ENCODE measurements at places on chromosomes 1 and 21.
A peak's percentile ranks its signal among the peaks of the same experiment; 100 is the strongest.

DNA sequence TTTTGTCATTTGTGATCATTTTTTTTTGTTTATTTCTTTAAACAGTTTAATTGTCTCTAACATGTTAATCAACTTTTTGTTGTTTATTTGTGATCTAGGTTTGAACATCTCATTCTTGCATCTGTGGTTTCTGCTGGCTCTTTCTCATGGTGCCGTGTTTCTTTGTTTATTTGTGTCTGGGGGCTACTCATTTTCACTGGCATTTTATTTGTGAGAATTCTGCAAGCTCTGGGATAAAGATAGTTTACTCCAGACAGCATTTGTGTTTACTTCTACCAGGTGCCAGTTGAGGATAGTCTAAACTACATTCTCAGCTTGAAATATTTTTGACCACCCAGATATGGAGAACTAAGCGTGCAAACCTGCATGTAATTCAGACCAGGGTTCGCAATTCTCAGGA is 508.6 kb downstream of the KIF26B start:
- DNase-seq = no peak

DNA sequence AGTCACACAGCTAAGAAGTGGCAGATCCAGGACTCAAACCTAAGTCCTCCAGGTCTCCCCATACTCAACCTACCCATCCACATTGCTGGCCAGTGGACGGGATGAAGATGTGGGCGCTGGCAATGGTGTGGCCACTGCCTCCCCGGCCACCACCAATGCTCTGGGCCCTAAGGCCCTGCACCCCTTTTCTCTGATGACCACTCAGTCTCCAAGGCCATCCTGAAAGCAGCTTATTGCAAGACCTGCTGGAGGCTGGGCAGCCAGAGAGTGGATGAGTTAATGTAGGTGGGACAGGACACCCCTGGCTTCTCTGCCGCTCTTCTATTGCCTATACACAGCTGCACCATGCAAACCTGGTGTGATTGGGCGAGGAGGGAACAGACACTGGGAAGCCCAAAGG is 178.7 kb downstream of the HIVEP3 start:
- DNase-seq = no peak

DNA sequence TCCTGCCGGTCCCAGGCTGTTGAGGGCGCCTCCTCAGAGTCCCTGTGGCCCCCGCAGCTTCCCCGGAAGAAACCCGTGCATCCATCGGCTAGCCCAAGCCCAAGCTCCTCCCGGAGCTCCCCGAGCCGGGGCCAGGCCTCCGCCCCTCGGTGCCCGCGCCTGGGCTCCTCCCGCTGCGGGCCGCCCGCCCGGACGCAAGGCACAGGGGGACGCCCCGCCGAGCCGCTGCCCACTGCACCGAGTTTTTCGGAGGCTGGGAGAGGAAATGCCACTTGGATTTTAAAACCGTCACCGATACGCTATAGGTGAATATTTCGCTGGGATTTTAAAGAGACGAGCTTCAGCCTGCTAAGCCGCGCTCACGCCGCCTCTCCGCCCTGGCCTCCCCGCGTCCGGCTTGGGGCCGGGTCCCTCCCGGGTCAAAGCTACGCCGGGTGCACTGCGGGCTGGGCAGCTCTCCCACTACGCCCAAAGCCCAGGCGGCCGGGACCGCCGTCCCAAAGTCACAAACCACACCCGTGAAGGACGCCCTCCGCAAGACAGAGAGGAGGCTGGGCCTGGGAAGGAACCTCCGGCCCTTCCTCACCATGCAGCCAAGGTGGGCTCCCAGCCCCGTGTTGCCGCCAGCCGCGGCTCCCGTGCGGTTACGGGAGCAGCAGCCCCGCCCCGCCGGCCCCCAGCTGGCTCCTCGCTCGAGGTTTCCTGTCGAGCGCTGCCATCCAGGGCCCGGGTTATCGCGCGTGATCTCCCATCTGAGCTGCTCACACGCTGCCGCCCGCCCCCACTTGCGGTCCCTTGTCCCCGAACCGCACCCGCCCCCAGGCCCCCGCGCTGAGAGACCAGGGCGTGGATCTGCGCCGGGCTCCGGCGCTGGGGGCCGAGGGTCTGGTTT is 63.2 kb downstream of the CD247 start:
- DNase-seq = peak; percentile 76

DNA sequence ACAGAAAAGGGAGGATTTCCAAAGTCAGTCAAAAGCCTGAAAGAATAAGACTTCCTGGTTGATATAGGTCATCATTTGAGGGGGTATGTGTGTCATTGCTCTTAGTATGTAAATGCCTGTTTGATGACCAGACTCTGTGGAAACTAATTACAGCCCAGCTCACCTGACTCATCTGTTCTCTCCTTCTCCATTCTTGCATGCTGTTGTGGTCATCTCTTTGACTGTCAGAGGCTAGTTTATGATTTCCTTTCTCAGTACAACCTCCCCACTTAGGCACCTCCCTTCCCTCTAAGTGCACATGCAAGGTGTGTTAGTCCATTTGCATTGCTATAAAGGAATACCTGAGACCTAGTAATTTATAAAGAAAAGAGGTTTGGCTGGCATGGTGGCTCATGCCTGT is 2.4 kb upstream of the C1orf116 start:
- DNase-seq = no peak

GRCh38 chr1:227942021-227942715 is 5.6 kb downstream of the WNT9A start:
- no peak for DNase-seq

- DNase-seq = no peak
These were observed 15.8 kb downstream of the AGT start for GRCh38 chr1:230698130-230698529.

- DNase-seq = no peak
These were observed 36.1 kb downstream of the KANK4 start for GRCh38 chr1:62282909-62283755.

- DNase-seq = no peak
These were observed 28.5 kb upstream of the SLC6A9 start for GRCh38 chr1:44059664-44060355.

GRCh38 chr1:61457526-61458040 is 267.4 kb downstream of the TM2D1 start:
- DNase-seq = no peak

DNA sequence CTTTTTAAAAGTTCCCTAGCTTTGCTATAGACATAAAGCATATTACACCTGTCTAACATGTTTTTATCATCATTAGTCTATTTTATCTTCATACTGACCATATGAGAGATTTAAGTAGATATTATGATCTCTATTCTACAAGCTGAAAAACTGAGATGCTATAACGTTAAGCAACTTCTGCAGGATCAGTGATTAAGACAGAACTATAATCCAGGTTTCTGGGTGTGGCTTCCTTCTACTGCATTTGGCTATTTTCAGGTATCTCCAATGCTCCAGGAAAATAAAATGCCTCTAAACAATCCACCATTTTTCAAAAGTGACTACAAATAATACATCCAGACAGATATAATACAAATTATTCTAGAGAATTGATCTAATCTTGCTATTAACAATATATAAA is 53.4 kb downstream of the RGS2 start:
- DNase-seq = no peak

- DNase-seq = no peak
These were observed 63.2 kb downstream of the IER5 start for GRCh38 chr1:181151378-181152326.

- no peak for DNase-seq
These were observed 150.6 kb downstream of the RWDD3 start for GRCh38 chr1:95384567-95384966.

DNA sequence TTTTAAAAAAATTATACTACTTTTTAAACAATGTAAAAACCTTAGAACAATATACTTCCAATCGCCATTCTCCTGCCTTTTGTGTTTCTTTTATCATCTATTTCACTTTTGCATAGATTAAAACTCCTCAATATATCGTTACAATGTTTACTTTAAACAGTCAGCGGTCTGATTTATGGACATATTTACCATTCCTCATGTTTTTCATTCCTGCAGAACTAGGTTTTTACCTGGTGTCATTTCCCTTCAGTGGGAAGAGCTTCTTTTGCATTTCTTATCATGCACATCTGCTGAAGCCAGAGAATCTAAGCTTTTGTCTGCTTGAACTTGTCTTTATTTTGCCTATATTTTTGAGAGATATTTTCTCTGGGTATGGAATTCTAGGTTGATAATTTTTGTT is 277.4 kb upstream of the PLXNA2 start:
- no peak for DNase-seq

GRCh38 chr1:1216770-1217620 is 3.0 kb upstream of the TNFRSF4 start:
- DNase-seq = peak; percentile 66

DNA sequence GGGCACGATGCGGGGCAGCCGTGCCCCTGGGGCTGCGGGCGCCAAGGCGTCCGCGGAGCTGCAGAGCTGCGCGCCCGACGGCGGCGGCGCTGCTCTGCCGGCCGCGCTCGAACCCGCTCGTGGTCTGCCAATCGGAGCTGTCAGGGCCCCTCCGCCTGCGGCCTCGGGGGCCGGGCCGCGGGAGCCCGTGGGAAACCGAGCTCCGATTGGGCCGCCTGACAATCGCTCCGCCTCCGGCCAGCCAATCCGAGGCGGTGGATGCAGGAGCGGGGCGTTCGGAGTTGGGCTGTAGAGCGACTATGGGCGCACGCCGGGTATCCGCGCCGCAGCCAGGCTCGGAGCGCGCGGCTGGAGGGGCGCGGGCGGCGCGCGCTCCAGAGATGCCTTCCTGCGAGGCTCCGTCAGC is 100.5 kb upstream of the SOD1 start:
- DNase-seq = peak; percentile 89

DNA sequence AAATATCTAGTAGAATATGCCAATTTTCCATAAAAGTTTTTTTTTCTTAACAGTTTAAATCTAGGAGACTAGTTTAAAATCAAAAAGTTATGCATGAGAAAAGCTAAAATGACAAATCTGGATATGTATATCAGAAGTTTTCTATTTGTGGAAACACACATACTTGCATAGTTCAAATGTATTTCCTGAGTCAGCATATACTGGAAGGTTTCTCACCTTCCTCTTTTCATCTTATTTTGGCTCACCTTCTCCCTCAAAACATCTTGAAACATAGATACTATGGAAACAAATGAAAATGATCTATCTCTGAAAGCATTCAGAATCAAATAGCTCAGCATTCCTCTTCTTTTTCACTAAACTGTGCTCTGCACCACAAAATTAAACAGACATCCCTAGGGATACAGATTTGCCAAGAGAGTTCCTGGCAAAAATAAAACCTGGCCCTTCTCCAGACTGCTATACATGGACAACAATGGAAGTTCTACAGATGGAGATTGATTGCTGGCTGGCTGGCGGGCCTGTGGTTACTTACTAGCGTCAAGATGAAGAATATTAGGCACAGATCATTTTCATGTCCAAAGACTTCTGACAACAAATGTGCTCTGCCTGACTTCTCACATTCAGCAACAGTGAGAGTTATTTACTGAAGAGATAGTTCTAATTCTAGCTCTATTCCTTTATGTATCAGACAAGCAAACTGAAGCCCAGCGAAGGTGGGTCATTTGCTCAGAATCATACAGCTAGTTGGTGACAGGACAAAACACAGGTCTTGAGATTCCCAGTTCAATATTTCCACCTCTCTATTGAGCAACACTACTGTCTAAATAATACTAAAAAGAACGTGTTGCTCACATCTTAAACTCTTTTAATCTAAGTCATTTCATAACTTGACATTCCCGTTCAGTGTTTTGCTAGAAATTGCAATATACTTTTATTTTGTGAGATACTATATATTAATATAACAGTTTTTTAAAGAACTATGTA is 26.6 kb downstream of the DIPK1A start:
- DNase-seq = no peak

- DNase-seq = no peak
These were observed 219.4 kb downstream of the TTLL7 start for GRCh38 chr1:83779565-83779964.

DNA sequence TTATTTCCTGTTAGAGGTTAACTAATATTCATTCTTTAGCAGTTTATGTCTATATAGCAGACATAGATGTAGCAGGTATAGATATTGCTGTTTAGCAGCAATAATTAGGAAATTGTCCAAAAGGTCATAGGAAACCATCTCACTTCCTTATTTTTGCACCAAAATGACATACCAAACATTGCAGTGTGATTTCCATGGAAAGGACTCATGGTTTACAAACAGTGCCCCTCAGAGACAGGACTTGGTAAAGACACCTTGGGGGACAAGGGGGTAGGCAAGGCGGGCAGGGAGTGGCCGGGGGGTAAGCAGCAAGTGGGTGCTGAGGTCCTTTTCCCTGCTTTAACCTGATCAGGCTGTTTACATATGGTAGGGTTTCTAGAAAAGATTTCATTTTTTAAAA is 30.5 kb downstream of the BATF3 start:
- no peak for DNase-seq

DNA sequence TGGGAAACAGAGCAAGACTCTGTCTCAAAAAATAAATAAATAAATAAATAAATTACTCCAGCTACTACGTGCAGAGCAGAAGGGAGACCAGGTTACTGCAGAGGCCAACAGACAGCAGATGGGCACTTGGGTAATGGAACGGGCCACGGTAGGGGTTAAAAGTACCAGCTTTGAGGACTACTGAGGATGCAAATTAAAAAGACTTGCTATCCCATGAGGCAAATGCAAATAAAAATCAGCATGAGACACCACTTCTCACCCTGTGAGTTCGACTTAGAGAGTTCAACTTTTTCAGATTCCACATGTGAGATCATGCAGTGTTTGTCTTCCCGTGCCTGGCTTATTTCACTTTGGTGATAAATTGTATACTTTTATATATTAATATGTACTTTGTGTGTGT is 6.6 kb downstream of the SLC2A5 start:
- DNase-seq = no peak

DNA sequence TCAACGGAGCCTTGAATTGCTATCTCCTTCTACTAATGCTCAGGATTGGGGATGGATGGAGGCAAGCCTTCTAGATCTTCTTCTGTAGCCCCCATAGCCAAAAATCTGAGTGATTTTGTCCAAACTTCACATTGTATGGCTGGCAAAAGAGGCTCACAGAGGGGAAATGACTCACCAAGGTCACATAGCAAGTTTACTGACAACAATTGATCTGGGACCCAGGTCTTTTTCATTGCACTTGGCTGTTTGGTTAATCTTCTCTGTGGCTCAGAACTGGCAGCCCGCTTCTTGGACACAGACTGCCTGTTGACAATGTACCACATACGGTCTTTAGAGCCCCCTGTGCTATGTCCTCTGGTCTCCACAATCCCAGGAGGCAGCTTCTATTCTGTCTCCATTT is 3.0 kb upstream of the LACTBL1 start:
- DNase-seq = no peak

GRCh38 chr1:50970931-50971582 is 1.0 kb downstream of the CDKN2C start:
- DNase-seq = no peak

GRCh38 chr1:51631747-51632146 is 14.9 kb downstream of the OSBPL9 start:
- no peak for DNase-seq

DNA sequence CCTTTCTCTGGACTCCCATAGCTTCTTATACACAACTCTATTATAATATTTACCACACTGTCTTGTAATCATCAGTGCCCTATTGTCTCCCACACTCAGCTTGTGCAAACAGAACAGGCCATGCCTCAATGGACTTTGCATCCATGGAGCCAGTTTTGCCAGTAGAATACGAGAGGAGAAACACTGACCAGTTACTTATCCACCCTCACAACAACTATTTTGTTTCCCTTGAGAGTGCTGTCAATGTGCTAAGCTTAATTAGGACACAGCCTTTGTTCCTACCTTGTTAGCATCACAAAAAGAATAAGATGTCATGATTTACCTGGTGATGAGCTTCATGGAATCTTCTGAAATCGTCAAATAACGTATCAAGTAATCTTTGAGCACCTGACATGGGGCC is 18.1 kb upstream of the LRRC52 start:
- DNase-seq = no peak

Data from activated CD4-positive, alpha-beta T cell treated with anti-CD3 and anti-CD28 coated beads, Interleukin-2, amount 50 U/mL, for 4 hours (primary cell).